ENCODE measurements at places on chromosomes 1 and 21.

DNA sequence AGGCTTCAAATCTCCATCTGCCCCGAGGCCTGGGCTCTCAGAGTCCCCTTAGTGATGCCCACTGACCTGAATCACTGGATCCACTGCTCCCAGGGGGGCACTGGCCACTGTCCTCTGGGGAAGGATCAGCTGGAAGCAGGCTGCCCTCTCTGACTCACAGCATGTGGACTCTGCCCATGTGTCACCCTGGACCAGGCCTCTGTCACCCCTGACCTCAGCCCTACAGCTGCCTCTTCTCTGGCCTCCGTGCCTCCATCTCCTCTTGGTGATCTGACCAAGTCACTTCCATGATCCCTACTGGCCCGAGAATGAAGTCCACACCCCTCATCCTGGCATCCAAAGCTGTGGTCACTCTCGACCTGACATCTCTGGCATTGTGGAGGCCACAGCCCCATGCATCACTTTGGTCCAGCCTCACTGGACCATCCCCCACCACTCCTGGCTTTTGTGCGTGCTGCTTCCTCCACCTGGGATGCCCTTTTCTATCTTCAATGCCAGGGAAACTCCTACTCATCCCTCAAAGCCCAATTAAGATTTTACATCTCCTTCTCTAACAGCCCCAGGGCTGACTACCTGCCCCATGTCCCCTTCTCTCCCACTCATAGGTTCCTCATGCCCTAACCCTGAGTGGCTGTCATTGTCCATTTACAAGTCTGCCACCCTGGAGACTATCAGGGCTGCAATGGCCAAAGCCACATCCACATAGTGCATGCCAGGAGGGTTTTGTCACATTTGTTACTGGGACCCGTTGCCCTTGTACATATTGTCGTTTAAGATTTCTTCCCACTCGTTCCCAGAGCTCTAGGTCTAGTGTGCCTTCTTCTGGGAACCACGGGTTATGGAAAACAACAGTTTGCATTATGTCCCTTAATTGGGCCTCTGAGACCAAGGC is 685.0 kb downstream of the MATN1 start:
- DNase-seq: no peak

- no peak for DNase-seq
Measured at GRCh38 chr1:101312147-101312546, 75.3 kb downstream of the S1PR1 start.

DNA sequence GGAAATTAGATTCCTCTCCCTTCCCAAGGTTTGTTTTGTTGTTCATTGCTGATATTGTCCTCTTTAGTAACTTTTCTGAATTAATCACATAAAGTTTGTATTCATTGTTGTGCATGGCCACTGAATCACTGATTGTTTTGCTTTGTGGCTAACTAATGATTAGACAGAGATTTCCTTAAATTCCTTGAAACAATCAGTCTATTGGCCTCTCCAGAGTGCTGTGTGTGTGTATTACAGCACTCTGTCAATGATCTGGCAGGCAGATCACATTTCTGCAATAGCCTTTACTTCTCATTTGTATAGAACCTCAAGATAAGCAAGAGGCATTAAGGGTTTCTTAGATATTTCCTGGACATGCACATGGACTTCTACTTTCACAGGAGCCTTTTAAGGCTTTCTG is 78.6 kb downstream of the DUSP10 start:
- no peak for DNase-seq

- no peak for DNase-seq
Measured at GRCh38 chr1:7497107-7497637, 273.9 kb upstream of the VAMP3 start.

- no peak for DNase-seq
Measured at GRCh38 chr1:27538793-27539192, 48.8 kb upstream of the WASF2 start.

DNA sequence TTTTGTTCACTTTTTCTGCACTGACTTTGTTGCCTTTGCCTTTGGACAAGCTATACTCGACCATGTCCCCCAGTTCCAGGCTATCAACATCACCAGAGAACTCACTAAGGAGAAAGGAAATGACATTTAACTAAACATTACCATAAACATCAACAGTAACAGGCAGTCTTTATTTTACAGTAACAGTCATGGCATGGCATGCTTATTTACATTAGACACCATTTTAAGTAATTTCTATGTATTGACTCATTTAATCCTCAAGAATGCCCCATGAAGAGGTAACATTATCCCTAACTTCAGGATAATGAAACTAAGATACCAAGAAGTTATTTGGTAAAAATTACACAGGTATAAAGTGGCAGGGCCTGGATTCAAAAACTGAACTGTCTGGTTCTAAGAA is 8.7 kb upstream of the NRAS start:
- no peak for DNase-seq

GRCh38 chr1:109819906-109820305 is 56.2 kb upstream of the EPS8L3 start:
- DNase-seq: no peak

- no peak for DNase-seq
Measured at GRCh38 chr21:42525029-42525581, 11.5 kb downstream of the SLC37A1 start.

- no peak for DNase-seq
Measured at GRCh38 chr1:159869173-159869572, 6.7 kb upstream of the VSIG8 start.

DNA sequence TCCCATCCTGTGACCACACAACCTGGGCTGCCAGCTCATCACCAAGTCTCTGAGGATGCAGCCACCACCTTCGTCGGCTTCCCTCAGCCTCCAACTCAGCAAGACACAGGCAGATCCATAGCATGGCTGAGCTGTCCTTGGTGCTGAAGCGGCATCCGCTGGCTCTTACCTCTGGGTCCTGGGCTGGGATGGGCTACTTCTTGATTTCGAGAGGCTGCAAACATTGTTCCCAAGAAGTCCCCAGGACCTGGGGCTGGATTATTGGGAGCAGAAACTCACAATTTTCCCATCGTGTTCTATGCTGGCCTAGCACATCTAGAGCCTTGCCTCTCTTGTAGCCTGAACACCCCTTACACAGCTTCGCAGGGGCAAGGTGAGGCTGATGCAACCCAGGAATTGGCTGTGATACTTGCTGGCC is 24.9 kb upstream of the C1QA start:
- DNase-seq: no peak

- DNase-seq: no peak
Measured at GRCh38 chr1:109484519-109484975, 842 bp downstream of the ATXN7L2 start.

DNA sequence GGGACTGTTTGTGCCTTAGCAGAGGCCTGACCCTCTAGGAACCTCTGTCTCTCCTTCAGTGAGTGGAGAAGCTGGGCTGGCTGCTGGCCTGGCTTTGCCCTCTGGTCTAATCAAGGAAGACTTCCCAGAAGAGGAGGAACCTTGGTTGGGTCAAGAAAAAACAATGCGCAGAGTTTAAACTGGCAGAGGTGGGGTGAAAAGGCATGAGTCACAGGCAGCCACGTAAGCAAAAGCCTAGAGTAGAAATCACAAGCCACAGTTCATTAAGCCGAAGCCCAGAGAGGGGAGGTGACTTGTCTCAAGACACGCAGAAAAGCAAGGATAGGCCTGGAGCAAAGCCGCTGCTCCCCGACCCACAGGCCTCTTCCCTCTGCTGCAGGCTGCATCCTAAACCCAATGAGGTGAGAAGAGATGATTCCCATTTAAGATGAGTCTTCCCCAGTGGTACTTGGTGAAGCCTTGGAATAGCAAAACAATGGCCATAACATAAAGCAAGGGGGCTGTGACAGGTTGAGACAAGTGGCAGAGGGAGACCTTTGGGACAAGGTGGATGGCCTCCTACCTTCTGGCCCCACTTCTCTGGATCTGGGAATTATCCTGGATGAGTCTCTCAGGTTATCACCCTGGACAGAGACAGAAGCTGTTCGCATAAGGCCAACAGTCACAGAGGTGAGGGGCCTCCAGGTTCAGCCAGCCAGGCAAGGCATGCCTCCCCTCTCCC is 7.7 kb downstream of the PDZK1IP1 start:
- DNase-seq: no peak

DNA sequence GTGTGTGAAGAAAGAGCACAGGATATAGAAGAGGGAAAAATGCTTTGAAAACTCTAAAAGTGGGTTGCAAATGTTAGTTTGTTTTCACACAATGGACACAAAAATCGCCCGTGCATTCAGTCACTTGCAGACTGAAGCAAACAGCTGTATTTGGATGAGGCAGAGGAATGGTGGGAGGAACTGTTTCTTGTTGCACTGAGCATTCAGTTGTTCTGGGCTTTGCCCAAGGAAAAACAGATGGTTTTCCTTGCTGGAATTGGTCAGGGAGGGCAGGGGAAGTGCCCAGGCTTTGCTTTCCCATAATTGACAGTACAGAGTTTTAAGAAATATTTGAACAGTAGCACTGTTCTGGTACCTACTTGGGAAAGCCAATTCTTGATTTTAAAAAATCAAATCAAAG is 19.5 kb upstream of the WARS2 start:
- no peak for DNase-seq

- no peak for DNase-seq
Measured at GRCh38 chr1:12657060-12657884, 13.4 kb downstream of the AADACL4 start.

GRCh38 chr1:46679789-46680573 is 8.3 kb downstream of the TEX38 start:
- DNase-seq: no peak

DNA sequence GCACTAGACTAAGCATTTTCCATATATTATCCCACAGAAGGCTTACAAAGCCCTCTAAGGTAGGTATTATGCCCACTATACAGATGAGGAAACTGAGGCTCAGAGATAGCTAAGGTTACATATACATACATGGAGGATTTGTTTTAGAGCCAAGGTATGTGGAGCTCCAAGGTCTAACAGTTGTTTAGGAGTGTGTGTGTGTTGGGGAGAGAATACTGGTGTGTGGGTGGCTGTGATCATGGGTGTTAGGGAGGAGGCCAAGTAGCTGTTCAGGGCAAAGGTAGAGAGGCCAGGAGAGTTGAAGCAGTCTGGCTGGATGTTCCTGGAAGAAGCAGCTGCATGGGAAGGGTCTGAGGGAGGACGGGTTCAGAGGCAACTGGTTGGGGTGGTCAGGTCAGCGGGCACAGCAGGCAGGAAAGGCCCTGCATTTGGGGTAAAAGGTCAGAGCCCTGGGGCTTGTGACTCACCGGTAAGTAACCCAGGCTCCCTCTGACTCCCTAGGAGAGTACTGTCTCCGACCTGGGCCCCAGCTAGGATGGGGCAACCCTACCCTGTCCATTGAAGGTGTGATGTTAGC is 5.1 kb upstream of the LDLRAP1 start:
- no peak for DNase-seq

- no peak for DNase-seq
Measured at GRCh38 chr1:93993731-93994130, 84.5 kb upstream of the GCLM start.

GRCh38 chr1:193222056-193222615 is 35.7 kb upstream of the B3GALT2 start:
- no peak for DNase-seq

GRCh38 chr1:6181347-6181770 is 1.2 kb upstream of the CHD5 start:
- DNase-seq: no peak

- no peak for DNase-seq
Measured at GRCh38 chr1:113630340-113631327, 128.7 kb downstream of the PHTF1 start.

DNA sequence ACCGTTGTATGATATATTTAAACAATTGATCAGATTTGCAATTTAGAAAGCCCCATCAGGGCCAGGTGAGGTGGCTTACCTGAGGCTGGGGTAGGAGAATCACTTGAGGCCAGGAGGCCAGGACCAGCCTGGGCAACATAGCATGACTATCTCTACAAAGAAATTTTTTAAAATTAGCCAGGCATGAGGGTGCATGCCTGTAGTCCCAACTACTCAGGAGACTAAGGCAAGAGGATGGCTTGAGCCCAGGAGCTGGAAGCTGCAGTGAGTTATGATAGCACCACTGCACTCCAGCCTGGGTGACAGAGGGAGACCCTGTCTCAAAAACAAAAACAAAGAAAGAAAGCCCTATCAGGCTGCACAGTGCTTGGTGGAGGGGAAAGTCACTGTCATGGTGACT is 159.9 kb upstream of the RAB4A start:
- no peak for DNase-seq

- DNase-seq: no peak
Measured at GRCh38 chr1:234125283-234125682, 220.8 kb downstream of the SLC35F3 start.

GRCh38 chr21:28227881-28228635 is 764.6 kb downstream of the LTN1 start:
- no peak for DNase-seq

- no peak for DNase-seq
Measured at GRCh38 chr1:55129194-55129728, 85.9 kb downstream of the USP24 start.

- no peak for DNase-seq
Measured at GRCh38 chr1:183873642-183874041, 68.7 kb downstream of the RGL1 start.

GRCh38 chr1:64246294-64246917 is 43.0 kb downstream of the UBE2U start:
- DNase-seq: peak; percentile 71

DNA sequence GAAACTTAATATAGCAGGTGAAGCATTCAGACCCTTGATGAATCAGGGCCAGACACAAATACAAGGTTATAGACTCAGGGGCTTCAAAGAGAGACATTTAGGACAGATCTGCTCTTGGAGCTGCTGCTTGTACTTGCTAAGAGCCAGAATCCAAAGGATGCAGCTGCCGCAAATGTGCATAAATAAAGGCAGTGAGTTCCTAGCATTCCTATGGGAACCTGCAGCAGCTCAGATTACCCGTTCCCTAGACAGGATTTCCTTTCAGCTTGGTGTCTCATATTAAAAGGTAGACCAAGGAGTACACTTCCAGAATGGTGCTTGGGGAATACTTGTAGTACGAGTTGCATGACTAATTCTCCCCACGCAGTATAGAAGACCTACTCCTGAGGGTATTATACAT is 9.7 kb upstream of the LRRC53 start:
- DNase-seq: no peak

DNA sequence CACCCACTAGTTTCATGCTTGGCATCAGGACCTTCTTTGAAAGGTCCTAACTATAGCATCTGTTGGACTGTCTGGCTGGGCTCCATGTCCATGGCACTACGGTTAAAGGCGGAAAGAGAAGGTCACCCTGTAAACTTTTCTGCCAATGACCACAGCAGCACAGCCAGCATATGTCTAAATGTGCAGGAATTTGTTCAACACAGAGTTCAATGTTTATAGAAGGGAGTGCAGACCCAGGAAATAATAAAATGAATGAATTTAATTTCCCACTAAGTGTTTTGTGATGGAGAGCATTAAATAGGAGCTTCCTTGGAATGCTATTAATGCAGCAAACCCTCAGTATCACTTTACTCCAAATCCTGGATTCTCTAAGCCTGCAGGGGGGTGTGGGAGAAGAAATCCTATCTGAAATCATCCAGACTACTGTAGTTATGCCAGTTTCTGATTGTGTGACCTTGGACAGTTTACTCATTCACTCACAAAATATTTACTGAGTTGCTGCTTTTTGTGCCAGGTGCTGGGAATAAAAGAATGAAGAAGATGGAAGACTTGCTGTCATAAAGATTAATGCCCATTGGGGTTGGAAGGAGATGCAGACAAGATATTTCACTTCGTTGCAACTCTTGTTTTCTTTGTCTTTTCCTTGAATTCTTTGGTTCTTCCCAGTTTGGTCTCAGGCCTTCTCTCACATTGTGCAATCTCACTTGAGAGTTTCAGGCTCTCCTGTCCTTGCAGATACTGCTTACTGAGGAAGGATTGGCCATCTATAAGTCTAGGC is 195.0 kb downstream of the ROR1 start:
- DNase-seq: no peak

GRCh38 chr1:8789314-8790214 is 27.9 kb downstream of the RERE start:
- DNase-seq: no peak

GRCh38 chr1:30887485-30888315 is 20.9 kb downstream of the SDC3 start:
- DNase-seq: no peak
